ENCODE measurements at places on chromosomes 1 and 21.

DNA sequence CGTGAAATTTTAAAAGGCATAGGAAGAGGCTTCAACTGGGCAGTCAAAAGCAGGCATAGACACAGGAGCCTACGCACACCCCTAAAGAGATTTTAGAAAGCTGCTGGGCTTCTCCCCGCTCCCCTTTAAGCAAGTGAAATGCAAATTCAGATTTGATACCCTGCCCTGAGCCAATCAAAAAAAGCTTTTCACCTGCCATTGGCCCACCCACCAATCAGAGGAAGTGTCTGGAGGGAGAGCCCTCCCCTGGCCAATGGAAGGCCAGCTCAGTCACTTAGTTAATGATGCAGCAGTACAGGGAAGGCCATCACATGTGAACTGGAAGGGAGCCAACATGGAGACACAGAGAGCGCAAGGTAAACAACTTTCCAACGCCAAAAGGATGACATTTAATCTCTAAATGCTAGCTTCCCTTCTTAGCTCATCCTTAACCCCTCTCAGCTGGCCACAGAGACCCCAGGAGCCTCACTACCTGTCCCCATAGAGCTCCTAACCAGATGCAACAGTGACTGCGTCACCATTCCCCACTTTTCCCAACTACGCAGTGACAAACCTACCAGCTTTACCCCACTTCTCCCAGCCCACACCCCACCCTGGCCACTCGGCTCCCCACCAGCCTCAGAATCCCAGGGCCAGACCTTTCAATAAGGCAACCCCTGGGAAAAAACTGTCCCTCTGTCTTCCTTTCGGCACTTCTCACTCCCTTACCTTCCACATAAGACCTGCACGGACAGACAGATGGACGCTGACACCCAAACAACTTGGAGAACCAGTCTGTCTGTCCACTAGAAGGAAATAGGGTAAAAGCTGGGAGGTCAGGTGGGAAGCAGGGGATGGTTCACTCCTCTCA is 71.0 kb downstream of the CD46 start:
- peak; percentile 96 for DNase-seq

DNA sequence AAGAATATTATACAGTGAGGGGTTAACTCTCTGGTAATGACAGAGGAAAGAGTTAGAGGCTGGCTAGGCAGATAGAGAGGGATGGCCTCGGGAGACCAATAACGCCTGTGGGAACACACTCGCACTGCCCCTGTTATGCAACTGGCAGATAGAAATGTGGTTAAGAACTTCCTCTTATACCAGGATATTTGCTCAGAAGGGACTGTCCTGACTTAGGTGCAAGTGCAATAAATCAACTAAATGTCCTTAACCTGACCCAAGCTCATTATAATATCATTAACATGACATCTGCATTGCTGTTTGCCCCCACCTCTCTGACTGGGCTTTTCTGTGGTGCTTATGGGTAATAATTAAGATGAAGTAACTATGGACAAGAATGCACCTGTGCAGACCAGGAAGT is 1518.0 kb downstream of the NCAM2 start:
- DNase-seq = no peak

DNA sequence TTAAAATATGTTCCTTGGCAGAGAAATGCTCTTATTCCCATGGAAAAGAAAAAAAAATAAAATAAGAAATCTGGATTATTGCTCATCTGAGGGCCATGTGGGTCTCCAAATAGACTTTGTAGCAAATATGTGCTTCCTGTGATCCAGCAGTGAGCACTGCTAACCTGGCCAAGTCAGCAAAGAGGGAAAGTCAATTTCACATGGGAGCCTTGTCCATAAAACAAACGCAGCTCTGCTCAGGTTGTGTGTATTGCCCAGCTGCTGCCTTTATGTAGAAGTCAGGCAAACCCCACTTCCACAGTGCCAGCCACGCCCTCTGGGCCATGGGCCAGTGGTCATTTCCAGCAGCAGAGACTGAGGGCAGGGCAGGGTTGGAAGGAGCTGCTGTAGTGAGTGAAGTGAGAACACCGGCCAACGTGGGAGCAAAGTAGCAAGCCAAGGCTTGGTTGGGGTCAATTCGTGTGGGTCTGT is 174.3 kb downstream of the LYPLAL1 start:
- DNase-seq = no peak

GRCh38 chr1:247359559-247359958 is 27.9 kb upstream of the ZNF496 start:
- DNase-seq = no peak

DNA sequence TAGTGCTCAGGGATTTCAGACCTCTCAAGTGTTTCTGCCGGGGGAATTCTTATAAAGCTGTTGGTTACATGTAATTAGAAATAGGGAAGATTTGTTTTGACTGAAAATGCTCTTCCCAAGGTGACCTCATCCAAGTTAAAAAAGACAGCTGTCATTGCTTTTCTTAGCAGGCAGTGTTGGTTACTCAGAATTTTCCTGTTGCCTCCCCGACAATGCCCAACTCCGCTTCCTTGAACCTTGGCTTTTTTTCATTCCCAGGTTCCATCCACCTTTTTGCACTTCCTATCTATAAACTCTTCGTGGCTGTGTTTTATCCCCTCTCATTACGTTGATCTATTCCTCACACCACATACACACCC is 825 bp upstream of the DPH5 start:
- no peak for DNase-seq

DNA sequence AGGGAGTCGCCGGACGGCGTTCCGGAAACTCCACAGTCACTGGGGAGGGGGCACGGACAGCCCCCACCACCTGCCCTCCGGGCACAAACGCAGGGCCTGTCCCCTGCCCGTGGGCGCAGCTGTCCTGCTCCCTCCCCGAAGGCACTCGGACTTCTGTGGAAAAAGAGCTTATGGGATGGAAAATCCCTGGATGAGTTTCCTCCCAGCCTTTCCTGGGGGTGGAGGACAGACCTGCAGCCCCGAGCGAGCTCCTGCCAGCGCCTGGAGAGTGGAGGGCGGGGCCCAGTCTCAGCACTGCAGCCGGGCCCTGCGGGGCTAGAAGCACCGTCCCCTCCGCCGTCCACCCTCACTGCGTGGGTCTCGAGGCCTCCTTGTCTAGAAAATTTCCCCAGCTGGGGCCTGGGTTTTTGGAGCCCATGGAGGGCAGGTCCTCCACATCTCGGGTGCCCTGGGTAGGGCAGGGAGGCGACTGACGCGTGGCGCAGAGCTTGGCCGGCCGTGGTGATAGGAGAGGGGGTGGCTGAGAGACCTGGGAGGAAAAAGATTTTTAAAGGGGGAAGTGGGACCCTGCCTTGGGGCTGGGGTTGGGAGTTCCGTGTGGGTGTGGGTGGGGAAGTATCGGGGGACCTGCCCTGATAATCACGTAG is 6.4 kb upstream of the COL6A1 start:
- peak; percentile 44 for DNase-seq

DNA sequence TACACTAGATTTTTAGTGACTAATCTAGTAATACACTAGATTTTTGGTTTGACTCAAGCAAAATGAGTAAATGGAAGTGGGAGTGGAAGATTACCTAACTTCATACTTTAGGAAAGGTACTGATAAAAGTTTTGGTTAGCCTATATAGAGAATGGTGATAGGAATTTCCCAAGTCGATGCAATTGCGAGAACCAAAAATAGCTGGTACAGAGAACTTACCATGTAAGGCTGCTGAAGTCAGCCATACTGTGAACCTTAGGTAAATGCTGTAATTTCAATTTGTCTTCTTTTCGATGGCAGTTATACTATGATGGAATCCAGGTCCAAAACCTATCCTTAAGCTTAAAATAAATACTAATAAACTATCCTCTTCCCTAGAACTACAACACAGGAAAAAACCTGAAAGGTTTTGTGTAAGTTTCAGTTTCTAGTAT is 4.6 kb downstream of the PNRC2 start:
- DNase-seq = no peak

DNA sequence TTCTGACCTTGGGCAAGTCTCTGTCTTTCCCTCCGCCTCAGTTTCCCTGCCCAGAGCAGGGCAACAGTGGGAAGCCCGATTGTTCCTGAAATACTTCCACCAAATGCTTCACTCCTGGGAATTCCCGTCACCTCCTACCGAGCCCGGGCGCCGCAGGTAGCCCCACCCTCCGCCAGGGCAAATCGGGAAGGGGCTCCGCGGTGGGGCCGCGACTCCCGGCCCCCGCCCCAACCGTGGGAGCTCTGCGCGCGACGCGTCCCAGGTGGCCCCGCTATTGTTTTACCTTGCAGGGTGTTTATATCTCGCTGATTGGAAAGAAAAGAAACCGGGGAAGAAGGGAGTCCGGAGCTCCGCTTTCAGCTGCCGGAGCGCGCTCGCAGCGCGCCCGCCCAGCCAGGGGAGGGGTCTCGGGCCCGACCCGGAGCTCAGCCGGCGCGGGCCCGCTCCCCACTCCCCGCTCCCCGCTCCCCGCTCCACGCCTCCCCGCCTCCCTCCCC is 407 bp downstream of the IGSF3 start:
- no peak for DNase-seq

- no peak for DNase-seq
Observed at GRCh38 chr1:6095511-6096242, 50.0 kb downstream of the KCNAB2 start.
